EL (cell line): ENCODE measurements at places on chromosomes 5 and 9.

DNA sequence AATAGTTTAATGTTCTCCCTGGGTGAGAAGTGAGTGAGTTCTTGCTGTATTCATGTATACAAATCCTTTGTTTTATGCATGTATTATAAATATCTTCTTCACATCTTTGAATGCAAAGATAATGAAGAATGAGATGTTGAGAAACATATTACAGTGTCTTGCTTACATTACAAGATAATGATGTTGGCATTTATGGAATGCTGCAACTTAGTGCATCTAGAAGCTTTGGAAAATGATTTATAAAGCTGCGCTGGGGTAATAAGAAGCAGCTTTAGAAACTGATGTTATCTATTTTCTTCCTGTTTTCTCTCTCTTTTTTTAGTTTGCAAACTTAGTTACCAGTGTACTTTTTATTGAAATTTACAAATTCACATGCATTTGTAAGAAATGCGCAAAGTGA is 673.4 kb downstream of the KCTD16 start:
- peak; percentile 58 for DNase-seq

- DNase-seq: no peak
These were observed 2000.1 kb downstream of the EFNA5 start for GRCh38 chr5:105670596-105670995.

- DNase-seq: no peak
These were observed 2.0 kb downstream of the TENT4A start for GRCh38 chr5:6715271-6715670.

DNA sequence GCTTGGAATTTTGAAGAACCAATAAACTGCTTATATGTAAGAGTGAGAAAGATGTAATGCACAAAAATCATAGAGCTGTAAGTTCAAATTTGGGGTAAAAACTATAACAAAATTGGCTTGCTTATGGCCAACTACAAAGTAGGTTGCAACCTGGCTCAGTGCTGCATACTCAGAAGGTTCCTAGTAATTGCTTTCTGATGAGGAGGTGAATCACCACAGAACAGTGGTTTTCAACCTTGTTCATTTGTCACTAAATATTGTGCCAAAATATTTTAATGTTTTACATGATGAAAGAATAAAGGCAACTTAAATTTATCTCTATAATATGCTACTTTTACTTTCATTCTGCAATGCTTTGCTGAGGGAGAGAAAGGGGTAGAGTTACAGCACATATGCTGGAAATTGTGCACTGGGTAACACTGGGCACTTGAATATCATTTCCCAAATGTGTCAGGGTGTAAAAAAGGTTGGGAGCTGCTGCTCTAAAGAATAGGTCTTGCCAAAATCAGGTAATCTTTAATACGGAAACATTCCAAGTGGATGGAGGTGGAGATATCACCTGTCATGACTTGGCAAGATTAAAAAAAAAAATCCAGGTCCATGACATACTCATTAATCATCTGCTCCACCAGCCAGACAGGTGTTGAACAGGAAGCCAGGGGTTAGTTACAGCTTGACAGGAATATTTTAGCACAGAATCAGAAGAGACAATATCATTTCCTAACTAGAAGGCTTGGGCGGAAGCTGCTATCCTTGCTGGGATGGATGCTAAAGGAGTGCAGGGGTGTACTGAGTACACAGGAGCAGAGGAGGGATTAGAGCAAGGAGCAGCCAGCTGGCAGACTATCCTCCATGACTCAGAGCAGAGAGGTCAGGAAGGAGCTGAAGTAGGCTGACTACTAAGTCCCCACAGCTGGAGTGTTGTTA is 34.6 kb upstream of the CCL21 start:
- peak; percentile 23 for DNase-seq

DNA sequence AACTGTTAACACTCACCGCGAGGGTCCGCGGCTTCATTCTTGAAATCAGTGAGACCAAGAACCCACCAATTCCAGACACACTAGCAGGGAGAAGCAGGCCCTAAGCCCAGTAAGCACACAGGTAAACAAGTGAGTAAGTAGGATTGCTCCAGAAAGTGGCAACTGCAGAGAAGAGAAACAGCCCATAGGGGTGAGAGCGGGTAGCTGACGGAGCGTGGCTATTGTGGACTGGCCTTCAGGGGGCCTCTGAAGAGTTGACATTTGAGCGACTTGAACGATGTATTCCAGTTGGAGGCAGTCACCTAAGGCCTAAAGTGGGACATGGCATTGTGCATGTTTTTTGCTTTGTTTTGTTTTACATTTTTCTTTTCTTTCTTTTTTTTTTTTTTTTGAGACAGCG is 74.2 kb downstream of the TSPAN17 start:
- DNase-seq: no peak

GRCh38 chr5:175573493-175574269 is 84.2 kb upstream of the HRH2 start:
- DNase-seq: no peak

DNA sequence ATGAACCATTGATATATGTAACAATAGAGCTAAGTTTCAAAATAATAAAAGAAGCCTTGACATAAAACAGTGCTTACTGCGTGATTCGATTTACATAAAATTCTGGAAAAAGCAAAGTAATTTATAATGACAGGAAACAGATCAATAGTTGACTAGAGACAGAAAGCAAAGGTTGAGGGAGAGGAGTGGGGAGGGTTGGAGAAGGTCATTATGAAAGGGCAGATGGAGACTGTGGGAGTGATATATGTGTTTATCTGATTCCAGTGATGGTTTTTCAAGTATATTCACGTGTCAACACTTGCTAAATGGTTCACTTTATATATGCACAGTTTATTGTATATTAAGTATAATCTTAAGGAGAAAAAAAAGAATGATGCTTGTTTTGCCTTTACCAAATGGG is 1885.7 kb upstream of the NUDT12 start:
- DNase-seq: no peak

GRCh38 chr9:126217797-126218196 is 108.8 kb upstream of the MVB12B start:
- DNase-seq: no peak

DNA sequence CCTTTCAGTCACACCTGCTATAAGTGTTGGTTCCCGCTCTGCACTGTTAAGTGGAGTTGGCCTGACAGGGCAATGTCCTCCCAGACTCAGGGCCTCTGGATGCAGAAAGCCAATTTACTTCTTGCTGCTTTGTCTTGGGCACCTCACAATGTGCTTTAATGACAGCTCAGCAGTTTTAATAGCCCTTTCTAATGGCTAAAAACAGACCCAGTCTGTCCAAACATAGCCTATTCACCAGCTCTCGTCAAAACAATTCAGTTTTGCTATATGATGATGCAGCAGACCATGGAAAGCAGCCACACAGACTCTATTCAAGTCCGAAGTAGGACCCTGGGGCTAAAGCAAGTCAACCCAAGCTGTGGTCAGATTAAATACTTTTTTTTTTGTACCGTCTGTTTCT is 529.1 kb upstream of the SEMA6A start:
- no peak for DNase-seq

- no peak for DNase-seq
These were observed 28.7 kb downstream of the GALNT12 start for GRCh38 chr9:98836206-98836605.

DNA sequence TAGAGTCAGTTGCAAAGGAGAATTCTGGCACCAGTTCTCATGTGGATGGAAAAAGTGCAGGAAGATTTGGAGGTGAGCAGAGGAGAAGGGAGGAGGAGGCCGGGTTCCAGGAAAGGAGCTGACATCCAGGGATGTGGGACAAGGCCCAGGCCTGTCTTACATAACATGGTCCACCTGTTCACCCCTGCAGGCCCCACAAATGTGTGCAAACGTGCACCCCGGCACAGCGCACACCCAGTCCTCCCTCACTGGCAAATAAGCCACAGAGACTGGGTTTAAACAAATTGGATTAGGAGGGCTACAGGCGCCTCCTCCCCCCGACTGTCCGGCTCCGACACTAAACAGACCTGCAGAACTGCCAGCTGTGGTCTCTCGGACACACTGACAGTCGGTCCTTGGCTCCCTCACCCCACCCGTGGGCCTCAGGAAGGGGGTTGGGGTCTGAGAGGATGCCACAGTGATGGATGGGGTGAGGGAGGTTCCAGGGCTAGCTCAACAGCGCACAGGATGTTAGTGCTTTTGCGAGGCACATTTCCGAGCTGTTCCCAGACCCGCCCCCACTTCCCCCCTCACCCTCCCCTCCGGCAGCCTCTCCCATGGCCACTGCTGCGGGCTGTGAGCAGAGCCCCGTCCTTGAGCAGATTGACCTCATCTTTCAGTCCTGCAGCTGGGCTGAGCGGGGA is 43.4 kb upstream of the IL17B start:
- DNase-seq: peak; percentile 73

DNA sequence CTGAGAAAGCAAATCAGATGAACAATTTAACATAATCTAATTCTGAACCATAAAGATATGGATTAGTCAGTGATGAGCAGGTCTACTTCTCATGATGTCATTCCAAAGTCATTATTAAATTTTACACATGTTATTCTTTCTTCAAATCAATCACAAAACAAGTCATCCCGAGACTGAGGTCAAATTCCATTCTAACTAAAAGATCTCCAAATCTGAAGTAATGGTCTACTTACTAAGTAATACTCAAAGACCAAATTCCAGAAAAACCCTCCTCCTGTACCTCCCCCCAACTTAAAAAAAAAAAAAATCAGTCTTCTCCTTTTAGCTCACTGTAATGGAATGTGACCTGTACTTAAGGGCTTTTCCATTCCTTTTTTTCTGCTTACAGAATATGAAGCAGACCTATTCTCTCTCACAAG is 4.7 kb downstream of the PFDN1 start:
- DNase-seq: peak; percentile 96

GRCh38 chr5:14268738-14269137 is 125.6 kb downstream of the TRIO start:
- DNase-seq: no peak

GRCh38 chr5:79689541-79690466 is at the start of gene CMYA5:
CMYA5 (plus strand) TSS chr5:79689836; CDS start chr5:79689908, 72 bp downstream.
- DNase-seq: peak; percentile 21

- DNase-seq: no peak
These were observed 30.5 kb downstream of the LARS1 start for GRCh38 chr5:146151970-146152369.

- no peak for DNase-seq
These were observed 807.0 kb downstream of the TLE4 start for GRCh38 chr9:80378669-80379293.
